ENCODE measurements at places on chromosomes 11 and 22.

DNA sequence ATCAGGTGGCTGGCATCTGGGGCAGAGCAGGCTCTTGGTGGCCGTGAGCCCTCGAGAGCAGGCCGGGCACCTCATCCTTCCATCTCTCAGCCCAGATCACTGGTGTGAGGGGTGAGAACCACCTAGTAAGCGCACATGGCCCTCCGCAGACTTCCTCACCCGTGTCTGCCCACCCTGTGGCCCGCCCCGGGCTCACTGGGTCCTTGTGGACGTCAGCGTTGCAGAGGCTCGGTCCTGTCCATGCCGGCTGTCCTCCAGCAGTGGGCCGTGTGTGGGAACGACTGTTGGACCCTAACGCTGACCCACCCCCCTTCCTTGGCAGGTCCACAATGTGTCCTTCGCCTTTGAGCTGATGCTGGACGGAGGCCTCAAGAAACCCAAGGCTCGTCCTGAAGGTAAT is 17.2 kb upstream of the PARVG start:
- DNase-seq = no peak

DNA sequence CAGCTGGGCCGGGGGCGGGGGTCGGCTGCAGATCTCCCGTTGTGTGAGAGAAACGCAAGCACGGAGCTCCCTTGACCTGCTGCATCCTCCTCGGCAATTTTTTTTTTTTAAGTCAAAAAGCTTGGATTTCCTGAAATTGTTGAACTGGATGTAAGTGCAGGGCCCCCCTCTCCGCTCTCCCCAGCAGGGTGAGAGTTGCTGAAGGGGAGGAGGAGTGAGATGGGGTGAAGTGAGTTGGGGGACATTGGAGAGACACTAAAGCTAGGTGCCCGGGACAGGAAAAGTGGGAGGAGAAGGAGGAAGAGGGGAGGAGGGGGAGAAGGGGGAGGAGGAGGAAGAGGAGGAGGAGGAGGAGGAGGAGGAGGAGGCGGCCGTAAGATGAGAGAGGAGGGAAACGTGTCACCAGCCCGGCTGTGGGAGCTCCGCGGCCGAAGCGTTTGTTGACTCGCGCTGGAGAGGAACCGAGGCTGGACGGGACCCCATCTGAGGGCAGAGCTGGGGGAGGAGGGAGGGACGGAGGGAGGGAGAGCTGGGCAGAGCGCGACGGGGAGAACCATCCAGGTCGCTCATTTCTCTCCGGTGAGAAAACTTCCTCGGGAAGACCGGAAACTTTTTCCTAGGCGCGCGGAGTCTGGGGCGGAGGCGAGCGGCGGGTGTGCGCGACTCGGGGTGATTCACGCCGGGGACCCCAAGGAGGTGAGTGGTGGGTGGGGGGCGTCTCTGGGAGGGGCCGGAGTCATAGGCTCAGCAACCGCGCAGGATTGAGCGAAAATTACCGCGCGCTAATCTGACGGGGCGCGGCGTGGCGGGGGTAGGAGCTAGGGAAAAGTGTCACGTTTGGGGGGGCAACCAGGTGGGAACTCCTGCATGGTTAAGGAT is 80.2 kb downstream of the PRR5L start:
- DNase-seq = no peak

- DNase-seq = no peak
Measured at GRCh38 chr11:69931060-69931910, 112.1 kb upstream of the FGF3 start.

GRCh38 chr22:42797011-42797410 is 60.1 kb downstream of the ARFGAP3 start:
- no peak for DNase-seq

- peak; percentile 46 for DNase-seq
Measured at GRCh38 chr11:92383430-92383829, 158.8 kb downstream of the FAT3 start.

GRCh38 chr11:67154726-67155125 is 35.7 kb downstream of the KDM2A start:
- no peak for DNase-seq

GRCh38 chr11:67571443-67571842 is 12.2 kb upstream of the GSTP1 start:
- DNase-seq = no peak

DNA sequence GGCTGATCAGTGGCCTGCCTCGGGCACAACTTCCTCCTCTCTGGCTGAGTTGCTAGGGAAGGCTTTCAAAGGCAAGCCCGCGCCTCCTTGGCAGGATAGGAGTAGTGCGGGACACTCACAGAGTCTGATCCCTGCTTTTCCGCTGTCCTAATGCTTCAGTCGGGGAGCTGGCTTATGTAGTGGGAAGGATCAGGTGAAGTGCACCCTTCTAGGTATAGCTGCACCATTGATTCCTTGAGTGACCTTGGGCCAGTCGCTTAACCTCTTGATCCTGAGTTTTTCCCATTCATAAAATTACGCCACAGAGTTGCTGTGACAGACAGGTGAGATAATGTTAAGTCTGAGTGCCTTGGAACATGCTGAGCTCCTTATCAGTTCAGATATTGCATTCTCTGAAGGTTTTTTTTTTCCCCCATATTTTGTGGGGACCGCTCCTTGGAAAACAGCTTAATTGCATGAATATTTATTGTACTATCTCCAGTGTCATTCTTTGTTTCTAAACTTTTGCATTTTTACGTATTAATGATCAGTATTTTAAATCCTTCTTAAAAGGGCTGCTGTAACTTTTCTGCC is 961 bp downstream of the IPO7 start:
- DNase-seq = no peak

DNA sequence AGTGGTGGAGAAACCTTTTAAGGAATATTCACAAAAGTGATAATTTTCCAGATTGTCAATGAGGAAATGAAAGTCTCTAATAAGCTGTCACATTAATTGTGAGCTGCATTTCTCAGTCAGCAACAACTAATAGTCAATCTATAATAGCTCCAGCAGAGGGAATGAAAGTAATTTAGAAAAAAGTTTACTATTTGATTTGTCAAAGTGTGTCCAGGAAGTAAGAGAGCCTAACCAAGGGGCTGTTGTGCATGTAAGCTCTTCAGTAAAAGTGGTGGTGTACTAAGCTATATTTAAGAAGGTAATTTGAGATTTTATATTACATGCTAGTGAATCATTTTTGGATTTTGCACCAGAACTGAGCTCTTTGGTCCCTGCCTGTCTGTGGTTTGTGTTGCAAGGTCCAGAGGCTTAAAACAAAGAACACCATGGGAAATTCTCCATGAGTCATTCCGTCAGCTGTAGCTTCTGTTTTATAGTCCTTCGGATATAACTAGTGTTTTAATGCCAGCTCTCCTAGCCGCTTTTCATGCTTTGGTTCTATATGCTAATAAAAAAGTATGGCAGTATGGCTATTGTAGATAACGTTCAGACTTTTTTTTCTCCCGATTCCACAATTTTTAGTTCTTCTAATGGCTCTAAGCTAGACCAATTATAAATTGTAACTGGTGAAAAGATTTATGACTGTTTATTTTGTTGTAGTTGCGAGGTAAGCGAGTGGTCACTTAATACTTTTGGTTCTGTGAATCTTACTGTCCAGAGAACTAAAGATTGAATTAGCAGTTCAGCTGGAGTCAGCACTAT is 64.6 kb downstream of the ARHGEF12 start:
- peak; percentile 95 for DNase-seq

GRCh38 chr22:39379756-39380730 is 19.5 kb upstream of the TAB1 start:
- no peak for DNase-seq

DNA sequence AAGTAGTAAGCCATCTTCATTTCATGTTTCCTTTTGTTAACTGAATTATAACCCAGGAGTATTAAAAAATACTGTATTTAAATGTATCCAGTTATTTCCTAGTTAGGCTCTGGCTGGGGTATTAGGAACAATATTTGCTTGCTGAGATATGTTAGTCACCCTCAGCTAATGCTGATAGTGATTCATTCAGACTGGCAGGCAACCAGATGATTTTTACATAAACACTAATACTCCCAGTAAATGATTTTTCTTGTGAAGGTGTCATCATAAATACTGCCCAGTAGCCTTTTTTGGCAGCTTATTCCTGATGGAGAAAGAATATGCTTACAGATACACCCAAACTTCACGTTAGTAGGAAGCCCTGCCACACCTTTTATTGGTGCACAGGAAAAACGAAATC is 8.1 kb downstream of the YWHAH start:
- no peak for DNase-seq

- DNase-seq = no peak
Measured at GRCh38 chr11:120612513-120613263, 101.1 kb downstream of the GRIK4 start.

GRCh38 chr22:50699756-50700386 is 27.2 kb downstream of the SHANK3 start:
- DNase-seq = no peak

DNA sequence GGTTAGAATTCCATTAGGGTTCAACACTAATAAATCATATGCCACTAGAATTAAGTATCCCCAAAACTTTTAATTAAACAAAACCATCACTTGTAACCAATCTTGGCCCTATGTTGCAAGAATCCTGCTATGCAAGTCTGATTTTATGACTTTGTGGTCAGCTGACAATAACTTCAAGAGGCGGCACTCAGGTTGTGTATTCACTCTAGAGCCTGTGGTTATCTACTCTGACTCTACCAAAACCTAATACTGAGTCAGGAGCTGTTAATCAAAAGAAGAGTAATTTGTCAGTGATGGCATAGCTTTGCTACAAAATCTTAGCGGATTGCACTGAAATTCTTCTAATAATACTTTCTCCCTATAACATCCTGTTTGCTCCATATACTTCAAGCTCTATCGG is 253.7 kb downstream of the AASDHPPT start:
- no peak for DNase-seq

GRCh38 chr11:100383357-100383865 is 303.7 kb upstream of the ARHGAP42 start:
- DNase-seq = no peak

GRCh38 chr11:102495161-102496042 is 35.1 kb downstream of the MMP7 start:
- peak; percentile 65 for DNase-seq
